Right lobe of liver (tissue), 6 donors: ENCODE measurements at places on chromosomes 13 and 19. TPM values are rescaled to one million over a fixed set of nuclear protein-coding genes. Genes with fewer than 3 reads are reported as not detected.

The JAK3 gene
- total RNA-seq, result 2.5 TPM

The SERTAD1 gene
- total RNA-seq, result 3.7 TPM

The IGSF23 gene
- 15.2 TPM for total RNA-seq

The ATP4A gene
- total RNA-seq, result 0.06 TPM

The MAP4K1 gene
- total RNA-seq, result 0.93 TPM

The SELENOV gene
- total RNA-seq, result not detected

The TPTE2 gene
- not detected for total RNA-seq
